Activated naive CD8-positive, alpha-beta T cell treated with anti-CD3 and anti-CD28 coated beads, Interleukin-2, amount 50 U/mL, for 16 hours (primary cell): ENCODE measurements at places on chromosomes 16 and 17.

DNA sequence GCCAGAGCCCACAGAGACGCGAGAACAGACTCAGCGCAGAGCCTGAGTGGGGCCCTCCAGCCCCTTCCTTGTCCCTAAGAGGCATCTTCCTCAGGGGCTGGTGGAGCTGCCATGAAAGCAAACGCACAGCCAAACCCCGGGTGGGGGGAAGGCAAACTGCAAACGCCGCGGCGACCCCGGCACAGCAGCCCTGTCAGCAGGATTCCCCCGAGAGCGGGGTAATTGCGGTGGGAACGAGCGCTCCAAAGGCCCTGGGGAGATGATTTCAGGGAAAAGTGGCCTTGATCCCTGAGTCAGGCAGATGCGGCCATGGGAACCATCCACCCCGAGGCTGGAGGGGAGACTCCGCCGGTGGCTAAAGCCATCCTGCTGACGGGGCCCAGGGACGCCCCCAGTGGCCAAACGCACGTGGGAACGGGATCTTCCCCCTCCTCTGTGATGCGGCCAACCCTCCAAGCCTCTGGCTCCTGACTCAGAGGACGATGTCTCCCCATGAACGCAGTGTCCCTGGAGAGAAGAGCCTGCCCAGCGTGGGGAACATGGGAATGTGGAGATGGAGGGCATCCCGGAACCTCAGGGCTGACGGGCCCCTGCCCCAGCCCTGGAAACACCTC, 25.1 kb downstream of the SLC7A5 start:
- DNase-seq: no peak

- no peak for DNase-seq
Measured at GRCh38 chr16:80002261-80002660, 401.7 kb upstream of the MAF start.

GRCh38 chr16:87506423-87507350, 13.9 kb upstream of the ZCCHC14 start:
- DNase-seq: no peak

DNA sequence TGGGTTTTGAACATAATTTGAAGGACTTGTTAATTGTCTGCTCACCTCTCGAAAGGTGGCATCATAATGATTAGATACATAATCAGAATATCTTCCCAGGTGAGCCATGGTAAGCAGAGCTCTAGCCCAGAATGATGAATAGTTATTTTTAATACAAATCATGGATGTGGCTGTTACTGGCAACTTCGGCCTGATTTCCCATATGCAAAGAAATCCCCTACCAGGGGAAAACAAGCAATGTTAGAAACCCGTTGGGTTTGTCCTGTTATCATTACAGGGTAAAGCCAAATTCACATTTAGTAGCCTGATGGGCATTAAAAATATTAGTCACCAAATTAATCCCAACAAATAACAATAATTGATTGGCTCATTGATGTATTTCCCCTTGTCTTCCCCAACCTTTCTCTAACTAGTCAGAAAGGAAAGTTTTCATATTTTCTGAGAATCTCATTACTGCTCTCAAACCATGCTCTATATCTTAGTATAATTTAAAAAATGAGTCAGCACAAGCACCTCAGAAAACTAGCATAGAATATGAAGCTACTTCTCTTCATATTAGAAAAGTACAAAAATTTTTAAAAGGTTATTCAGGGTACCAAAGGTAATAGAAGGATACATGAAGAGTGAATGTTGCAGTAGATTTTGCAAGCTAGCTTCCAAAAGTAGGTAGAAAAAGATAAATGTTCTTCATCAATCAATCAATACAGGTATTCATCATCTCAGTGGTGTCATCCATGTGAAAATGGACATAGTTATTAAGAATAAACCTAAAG, 5.0 kb downstream of the STAT5B start:
- DNase-seq: no peak

DNA sequence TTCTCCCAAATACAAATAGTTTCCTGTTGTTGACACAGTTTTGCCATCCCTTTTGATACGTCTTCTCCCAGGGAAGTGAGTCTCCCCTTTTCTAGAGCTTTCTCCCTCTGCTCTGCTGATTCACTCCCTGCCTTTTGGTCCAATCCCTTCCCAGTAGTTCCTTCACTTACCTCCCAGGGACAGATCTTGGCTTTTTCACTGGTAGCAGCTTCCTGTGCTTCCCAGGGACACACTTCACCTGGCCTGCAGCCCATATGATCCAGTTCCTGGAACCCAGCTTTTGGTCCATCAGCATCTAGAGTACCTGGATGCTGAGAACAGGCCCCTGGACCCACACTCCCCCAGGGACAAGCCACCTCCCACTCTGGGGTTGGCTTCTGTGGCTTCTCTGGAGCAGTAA, 15.8 kb downstream of the GPR179 start:
- no peak for DNase-seq

GRCh38 chr16:87584271-87584670, 18.0 kb upstream of the JPH3 start:
- DNase-seq: no peak

DNA sequence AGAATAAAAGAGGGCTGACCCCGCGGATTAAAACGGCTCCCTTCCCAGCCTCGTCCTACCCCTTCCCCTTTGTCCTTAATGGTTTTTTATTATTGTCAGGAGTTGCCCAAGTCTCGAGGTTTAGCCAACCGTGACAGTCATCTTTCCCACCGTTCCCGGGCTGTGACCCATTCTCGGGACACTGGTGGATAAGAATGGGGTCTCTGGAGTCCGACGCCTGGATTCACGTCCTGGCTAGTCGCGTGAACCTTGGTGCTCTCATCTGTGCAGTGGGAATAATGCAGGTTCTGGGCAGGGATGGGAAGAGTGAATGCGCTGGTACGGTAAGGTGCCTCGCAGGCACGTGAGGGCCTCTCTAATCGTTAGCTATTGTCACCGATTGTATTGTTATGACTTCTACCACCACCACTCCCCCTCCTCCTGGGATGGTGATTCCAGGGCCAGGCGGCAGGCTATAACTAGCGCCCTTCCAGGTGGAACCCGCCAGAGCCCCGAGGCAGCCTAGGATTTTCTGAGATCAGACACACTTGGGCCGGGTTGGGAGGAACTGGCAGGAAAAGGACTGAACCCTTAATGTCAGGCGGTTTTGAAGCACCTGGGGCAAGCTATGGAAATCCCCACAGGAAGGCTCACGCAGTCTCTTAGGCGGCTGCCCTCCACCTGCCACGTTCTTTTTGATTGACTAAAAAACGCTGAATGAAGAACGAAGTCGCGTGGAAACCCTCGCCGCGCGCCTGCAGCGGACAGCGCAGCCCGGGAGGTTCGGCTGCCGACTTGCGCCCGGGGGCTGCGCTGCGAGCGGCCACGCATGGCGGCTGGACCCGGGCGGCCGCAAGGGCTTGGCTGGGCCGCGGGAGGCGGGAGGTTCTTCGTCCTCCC, 2.7 kb downstream of the HS3ST3B1 start:
- DNase-seq: no peak

DNA sequence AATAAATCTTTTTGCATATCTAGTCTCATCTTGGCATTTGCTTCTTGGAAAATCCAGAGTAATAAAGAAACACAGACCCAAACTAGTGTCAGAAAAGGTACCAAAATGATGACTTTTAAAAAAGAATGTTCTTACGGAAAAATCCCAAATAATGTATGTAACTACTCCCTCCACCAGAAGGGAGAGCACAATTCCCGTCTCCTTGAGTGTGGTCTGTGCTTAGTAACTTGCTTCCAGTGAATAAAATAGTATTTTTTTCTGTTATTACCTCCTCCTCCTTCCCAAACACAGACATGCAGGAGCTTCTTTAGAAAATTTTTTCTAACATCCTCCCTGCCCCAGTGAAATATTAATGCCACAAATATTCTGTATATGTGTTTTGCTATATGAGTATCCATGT, 358.1 kb downstream of the ZFHX3 start:
- DNase-seq: no peak

GRCh38 chr16:79062821-79063220, 537.7 kb downstream of the MAF start:
- DNase-seq: no peak
